ENCODE measurements at places on chromosomes 5 and 9.
A peak's percentile ranks its signal among the peaks of the same experiment; 100 is the strongest.

GRCh38 chr5:144122641-144123040 lies 47.8 kb downstream of the YIPF5 start:
- no peak for DNase-seq

DNA sequence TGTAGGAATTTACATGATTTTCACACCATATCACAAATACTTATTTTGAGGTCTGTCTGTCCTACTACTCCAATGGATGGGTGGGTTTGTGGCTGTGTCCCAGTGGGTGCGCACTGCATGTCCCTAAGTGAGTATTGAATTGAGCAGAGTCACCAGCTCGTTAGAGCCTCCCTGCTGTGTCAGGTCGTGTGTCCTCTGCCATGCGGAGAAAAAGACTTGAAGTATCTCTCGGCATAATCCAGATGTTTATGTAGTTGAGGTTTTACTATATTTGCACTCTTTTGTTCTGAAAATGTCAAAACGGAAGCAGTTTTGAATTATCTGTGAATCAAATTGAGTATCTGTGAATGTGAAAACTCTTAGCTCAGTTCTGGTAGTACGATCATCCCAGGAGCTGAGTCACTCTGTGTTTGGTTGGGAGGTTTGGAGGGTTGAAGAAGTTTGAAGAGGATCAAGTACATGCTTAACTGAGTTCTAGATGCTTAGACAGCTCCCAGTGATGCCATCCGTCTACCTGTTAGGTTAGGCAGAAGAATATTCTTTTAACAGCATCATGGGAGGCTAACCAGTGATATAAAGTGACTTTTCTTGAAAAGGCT lies 194.2 kb downstream of the TENT4A start:
- no peak for DNase-seq

DNA sequence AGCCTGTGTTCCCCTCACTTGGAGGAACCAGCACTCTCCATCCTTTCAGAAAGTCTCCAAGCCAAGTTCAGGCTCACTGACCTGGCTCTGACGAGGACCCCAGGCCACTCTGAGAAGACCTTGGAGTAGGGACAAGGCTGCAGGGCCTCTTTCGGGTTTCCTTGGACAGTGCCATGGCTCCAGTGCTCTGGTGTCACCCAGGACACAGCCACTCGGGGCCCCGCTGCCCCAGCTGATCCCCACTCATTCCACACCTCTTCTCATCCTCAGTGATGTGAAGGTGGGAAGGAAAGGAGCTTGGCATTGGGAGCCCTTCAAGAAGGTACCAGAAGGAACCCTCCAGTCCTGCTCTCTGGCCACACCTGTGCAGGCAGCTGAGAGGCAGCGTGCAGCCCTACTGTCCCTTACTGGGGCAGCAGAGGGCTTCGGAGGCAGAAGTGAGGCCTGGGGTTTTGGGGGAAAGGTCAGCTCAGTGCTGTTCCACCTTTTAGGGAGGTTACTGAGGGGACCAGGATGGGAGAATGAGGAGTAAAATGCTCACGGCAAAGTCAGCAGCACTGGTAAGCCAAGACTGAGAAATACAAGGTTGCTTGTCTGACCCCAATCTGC lies 4.7 kb upstream of the NUP214 start:
- no peak for DNase-seq

GRCh38 chr5:91177639-91178038 lies 205.5 kb downstream of the ARRDC3 start:
- no peak for DNase-seq

GRCh38 chr9:90801973-90802322 lies 329 bp downstream of the SYK start:
- no peak for DNase-seq

- no peak for DNase-seq
Measured at GRCh38 chr5:103211576-103212561, 46.7 kb upstream of the MACIR start.

DNA sequence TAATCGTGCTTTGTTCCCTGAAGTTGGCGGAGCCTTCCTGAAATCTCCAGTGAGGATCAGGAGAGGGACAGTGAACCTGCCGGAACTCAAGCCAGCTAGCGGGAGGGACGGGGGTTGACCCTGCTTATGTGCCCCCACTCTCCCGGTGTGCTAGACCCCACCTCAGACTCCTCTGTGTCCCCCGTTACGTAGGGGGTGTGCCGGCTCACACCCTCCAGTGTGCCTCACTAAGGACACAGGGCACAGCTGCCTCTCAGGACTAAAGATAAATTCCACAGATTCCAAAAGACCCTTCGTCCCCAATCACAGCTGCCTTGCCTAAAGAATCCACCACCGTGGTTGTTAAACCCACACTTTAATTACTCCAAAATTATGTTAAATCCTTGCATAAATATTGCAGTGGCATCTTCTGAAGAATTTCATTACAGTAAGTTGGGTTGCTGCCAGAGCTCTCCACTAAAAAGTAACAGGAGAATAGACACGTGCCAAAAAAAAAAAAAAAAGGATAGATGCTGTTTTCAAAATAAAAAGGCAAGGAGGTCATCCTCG lies 73.7 kb downstream of the GTF3C4 start:
- DNase-seq = no peak

GRCh38 chr5:14097998-14098471 lies 45.1 kb upstream of the TRIO start:
- DNase-seq = no peak

DNA sequence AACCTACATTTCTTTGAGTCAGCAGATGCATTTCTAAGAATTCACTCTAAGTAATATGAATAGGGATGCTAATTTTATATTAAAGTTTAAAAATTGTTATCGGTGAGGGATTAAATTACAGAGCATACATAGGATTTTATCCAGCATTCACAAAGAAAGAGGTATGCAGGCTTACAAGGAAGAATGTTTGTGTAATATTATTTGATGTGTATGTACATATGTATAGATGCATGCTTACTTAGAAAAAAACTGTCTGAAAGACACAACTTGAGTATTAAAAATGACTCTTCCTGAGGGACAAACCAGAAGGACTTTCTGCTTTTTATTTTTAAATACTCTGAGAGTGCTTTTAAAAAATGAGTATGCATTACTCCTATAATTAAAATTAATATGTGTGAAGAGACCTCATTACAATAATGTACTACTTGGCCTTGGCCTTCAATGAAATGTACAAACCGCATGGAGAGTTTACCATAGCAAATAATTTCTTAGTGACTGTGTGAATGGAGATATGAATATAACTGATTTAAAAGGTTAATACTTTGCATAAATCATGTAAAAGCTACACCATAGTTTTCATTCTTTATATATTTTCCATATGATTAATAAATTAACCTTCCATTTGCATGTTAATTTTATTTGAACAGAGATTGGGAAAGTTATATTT lies 77.0 kb downstream of the GDA start:
- no peak for DNase-seq

DNA sequence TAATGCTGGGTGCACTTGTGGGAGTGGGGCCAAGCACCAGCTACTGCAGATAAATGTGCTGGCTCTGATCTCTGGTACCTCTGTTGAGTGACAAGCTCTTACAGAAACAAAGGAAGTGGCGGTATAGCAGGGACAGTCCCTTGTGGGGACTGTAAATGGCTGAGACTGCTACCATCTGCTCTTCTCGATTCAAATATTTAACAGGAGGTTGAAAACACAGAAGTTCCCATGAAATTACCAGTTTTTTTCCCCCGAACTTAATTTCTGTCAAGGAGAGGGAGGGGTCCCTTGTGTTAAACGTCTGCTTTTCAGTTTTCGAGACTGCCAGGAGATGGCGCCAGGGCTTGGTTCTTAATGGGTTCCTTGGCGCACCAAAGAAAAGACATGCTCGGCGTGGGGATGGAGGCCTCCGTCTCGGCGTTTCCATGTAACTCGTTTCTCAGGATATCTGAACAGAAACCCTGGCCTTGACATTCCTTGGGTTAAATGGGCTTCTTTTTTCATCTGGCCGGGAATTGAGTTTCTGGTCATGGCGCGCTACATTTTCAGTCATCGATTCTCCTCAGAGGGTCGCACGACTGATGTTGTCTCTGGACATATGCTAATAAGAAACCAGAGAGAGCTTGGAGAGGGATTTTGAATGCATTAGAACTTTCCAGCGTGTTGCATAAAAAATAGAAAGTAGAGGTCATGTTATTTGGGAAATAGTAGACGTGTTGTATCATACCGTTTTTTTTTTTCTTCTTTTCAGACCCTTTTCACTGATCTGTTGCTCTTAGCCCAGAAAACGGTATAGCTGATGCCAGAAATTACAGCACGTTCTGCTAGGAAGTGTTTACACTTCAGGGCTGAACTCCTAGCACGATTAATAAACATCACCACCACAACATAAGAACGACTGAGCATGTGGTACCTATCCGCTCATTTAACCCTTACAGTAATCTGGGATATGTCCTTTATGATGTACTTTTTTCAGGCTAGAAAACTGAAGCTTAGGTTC lies 64.0 kb downstream of the CARTPT start:
- peak; percentile 83 for DNase-seq

DNA sequence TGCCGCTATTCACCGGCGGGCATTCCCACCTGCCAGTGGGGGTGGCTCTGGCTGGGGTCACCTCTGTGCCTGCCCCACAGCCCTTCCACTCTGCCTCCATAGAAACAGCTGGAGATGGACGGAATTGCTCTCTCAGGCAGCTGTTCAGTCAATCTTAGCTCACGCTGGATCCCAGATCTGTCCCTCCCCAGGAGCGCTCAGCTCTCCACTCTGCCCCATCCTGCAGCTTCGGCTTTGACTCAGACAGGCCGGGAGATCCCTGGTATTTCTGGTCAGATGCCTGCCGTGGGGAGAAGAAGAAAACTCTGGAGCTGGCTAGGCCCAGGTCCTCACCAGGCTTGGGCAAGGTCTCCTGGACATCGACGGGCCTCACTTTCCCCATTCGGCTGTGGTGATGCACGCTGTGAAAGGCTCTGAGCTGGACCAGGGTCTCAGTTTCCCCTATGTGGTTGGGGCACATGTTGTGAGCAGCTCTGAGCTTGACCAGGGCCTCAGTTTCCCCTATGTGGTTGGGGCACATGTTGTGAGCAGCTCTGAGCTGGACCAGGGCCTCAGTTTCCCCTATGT lies 7.6 kb upstream of the SLC9A3 start:
- no peak for DNase-seq

- DNase-seq = no peak
Measured at GRCh38 chr5:91983869-91984268, 600.8 kb upstream of the ARRDC3 start.

DNA sequence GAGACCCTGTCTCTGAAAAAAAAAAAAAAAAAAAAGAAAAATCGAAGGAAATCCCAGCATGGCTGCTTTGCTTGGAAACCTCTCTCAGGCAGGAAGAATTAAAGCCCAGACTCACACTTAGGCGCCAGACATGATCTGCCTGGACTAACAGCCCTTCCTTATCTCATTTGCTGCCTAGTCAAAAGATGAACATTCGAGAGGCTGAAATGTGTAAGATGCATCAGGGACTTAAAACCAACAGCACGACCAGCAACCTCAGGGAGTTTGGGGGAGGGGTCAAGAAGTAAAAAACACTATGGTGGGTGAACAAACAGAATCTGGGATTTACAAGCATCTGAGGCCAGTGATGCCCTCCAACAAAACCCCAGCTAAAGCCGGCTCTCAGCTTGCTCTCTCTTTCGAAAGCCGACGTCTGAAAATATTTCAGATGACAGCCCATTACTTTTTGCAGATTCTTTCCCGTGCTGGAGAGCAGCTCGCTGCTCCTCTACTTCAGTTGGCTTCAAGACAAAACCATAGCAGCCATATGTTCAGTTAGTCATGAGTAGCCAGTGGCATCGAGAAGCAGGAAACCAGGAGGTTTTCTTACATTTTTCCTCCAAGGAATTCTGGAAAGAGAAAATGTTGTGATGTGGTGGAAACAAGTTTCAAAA lies 249.9 kb downstream of the MARCHF11 start:
- no peak for DNase-seq

DNA sequence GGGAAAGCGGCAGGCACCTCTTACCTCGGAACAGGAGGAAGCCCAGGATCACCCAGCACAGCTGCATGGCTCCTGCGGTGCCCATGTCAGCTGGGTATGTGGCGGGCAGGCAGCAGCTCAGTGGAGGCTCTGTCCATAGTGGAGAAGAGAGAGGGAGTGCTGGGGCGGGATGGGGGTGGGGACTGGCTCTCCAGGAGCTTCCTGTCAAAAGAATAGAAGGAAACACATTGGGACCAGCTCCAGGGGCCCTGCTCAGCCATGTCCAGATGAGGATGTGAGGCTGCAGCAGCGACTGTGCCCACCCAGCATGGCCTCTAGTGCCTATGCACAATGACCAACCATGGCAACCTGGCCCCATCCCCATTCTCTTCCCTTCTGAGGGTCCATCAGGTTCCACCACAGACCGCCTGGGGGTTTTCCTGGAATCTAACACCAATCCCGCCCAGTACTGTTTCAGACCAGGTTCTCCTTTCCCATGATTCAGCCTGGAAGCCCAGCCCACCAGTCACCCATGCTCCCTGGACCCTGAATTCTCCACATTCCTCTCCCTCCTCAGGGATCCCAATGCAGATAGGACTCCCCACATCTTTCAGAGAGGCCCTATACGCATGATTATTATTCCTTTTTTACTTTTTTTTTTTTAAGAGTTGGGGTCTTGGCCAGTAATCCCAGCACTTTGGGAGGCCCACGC lies at the start of gene ECSCR:
Gene ECSCR, minus strand, starts transcription at position 158 of the 691 bp plus-strand sequence. Its CDS starts 73 bp downstream, at position 85.
- DNase-seq = peak; percentile 49

DNA sequence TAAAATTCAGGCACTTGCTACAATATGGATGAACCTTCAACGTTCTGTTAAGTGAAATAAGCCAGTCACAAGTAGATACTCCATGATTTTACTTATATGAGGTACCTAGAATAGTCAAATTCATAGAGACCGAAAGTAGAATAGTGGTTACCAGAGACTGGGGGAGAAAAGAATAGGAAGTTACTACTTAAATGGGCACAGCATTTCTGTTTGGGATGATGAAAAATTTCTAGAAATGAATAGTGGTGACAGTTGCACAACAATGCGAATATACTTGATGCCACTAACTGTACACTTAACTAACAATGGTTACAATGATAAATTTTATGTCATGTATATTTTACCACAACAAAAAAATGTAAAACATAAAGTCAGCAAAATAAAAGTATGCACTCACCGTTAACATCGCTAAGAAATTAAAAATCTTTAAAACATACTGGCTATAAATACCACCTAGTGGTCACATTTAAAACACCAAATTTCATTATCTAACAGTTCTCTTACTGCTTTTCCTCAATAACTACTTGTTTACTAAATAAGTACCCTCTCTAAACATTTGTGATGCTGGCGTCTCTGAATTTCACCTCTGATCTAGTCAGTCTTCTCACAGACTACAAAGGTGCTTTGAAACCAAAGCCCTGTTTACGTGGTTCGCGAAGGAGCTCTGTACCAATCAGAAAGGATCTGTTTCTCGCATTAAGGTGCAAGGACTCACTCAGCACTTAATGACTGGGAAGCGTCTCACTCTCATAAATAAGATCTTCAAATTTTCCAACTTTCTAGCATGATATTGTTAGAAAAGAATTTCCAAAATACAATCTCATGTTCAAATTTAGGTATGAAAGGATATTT lies 22.7 kb downstream of the KIF3A start:
- DNase-seq = no peak

DNA sequence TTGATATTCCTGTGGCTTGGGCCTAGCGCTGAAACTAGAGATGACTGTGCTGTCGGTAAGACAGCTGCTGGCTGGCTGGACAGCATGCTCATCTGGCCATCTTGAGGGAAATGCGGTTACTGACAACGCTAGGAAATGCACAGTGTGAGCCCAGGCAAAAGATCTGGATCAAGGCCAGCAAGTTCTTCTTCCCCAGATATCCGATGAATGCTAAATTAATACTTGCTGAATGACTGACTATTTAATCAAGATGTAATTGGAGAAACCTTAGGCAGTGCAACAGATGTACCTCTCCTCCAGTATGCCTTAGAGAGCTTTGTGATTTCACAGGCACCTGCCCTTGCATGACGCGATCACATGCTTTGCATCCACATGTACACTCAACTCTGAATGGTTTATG lies 659.1 kb downstream of the EFNA5 start:
- no peak for DNase-seq
